ENCODE measurements at places on chromosomes 12 and 14.

- DNase-seq: no peak
Measured at GRCh38 chr12:41327096-41327895, 139.2 kb downstream of the PDZRN4 start.

GRCh38 chr14:100552524-100553125 is 34.6 kb downstream of the BEGAIN start:
- DNase-seq: no peak

DNA sequence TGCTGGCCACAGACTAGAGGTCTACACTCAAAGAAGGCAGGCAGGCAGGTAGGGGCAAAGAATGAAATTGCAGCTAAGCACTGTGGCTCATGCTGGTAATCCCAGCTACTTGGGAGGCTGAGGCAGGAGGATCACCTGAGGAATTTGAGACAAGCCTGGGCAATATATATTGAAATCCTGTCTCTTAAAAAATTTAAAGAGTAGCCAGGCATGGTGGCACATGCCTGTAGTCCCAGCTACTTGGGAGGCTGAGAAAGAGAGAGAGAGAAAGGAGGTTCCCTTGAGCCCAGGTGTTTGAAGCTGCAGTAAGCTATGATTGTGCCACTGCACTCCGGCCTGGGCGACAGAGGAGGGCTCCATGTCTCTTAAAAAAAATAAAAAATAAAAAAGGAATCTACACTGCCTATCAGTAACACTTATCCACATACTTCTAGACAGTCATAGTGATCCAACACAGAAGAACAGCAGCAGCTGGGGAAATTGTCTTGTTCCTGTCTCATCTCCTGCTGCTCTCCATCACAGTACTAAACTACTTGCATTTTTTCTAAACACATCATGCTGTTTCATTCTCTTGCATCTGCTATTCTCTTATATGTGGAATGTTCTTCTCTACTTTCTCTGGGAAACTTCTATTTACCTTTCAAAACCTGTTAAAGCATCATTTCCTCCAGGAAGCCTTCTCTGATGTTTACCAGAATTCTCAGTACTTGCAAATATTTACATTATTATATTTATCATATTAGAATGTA is 57.2 kb downstream of the ATF7 start:
- no peak for DNase-seq

DNA sequence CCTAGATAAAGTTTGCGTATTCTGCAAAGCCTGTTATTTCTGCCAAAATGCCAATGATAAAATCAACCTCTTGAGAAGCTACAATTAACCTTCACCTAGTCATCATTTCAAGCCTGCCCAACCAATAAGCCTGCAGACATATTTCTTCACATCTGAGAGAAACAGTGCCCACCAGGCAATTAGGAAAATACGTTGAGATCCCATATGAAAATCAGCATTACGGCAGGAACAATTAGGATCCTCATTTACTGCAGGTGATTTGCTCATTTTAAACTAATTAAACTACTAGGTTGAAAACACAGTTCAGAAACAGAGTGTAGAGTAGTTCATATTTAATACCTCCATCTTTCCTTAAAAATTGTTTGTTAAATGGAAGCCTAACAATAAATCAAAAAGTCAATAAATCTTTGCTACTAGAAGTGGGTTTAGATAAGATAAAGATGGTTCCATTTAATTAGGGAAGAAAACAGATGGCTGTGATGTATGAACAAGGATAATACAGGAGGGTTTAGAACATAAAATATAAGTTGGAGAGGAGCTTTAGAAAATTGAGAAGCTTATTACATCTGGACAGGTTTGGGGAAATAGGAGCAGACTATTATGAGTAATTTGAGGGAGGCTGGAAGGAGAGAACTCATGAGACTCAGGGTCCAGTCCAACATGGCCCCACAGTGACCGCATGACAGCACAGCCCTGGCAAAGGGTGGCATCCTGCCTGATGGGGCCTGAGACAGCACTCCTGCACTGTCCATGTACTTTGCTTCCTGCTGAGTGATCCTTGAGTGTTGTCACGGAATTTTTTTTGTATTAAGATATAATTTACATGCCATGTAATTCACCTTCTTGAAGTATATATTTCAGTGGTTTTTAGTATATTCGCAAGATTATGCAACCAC is 26.9 kb upstream of the PYGL start:
- no peak for DNase-seq

- no peak for DNase-seq
Measured at GRCh38 chr14:89227496-89227836, 189.6 kb downstream of the FOXN3 start.

DNA sequence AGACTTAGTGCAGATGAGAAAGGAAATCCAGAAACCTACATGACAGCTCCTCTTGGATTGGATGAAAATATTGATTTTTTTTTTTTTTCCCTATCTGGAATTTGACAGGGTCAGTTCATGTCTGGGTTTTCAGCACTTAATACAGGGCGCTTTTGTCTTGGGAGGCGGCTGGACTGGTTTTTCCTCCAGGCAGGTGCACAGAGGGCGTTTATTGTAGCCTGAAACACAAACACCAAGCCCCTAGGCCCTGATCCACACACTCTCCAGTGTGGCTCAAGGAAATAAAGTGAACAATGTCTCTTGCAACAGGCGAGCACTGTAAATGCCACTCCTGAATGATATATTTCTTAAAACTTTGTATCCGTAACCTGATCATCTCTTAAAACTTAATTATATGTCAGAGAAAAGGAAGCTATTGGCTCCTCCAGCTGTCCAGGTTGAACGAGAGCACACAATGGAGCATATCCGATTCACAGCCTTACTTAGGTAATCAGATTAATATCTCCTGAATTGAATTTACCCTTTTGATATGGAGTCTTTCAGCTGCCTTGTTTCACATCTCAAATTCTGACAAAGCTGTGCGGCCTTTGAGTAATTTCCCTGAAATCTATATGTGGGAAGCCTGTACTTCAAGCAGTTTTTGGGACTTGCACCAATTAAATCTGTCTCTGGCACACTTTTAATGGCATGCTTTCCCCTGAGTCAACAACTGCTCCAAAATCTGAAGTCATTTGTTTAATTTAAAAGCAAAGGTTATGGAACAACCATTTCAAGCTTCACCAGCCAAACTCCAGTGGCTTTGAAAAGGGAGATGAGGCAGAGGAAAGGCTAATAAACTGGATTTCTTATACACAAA is 485.7 kb downstream of the ZFP36L1 start:
- DNase-seq: no peak

DNA sequence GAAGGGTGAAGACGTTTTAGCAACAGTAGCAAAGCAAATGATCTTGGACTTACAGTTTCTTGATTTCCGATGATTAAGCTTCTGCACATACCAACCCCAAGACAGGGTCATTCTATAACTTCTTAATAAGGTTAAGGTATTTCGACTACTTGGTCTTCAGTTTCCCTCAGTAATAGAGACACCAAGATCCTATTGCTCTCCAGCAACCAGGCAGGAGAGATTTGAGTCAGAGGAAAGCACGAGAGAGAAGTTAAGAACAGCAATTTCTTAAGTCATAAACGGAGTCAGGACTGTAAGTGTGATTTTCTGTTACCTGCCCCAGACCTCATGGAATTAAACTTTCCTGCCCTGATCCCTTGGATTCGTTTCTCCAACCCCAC is 215.6 kb downstream of the TTC8 start:
- no peak for DNase-seq

- DNase-seq: no peak
Measured at GRCh38 chr12:865614-866013, 83.9 kb downstream of the RAD52 start.

DNA sequence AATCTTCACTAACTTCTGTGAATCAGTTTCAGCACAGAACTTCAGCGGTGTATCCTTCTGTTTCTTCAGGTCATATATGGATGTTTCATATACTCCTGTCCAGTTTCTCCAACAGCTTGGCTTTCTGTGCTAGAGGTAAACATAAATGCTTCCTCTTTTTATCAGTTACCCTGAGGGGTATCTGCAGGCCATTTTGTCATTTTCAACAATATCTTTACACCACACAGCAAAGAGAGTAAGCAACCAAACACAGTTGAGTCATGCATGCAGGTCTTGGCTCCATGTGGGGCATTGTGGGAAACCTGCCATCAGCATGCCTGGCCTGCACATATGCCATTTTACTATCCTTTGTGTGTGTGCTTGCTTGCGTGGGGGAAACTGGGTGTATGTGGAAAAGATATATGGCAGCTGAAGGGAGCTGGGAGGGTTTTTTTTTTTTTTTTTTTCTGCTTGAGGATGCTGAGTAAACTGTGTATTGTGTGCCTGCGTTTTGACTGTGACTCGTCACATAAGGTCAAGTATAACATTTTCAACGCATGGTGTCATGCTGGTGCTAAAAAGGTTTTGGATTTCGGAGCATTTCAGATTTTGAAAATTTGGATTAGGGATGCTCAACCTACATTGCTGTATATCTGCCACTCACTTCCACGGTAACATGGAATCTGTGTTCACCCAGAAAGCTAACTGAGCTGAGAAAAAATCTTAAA is 56.1 kb upstream of the YARS2 start:
- no peak for DNase-seq

- DNase-seq: no peak
Measured at GRCh38 chr12:32159925-32160324, 53.3 kb downstream of the BICD1 start.

DNA sequence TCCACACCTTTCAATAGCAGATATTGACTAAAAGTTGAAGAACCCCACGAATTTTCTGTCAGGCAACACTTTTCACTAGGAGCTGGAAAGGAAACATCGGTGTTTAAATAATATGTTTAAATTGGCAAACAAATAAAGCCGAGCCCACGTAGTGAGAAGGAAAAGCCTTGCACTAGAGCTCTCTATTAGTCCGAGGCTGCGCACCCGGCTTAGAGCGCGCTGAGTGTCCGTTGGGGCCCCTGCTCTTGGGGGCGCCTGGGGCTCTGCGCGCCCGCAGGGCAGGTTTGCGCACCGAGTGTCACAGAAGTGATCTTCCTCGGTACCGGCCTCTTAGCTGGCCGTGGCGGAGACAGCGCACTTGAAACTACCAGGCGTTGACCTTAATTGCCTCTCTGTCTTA is 6.4 kb downstream of the TTC6 start:
- DNase-seq: no peak

GRCh38 chr14:105315211-105315721 is 718 bp downstream of the PACS2 start:
- DNase-seq: peak; percentile 59

GRCh38 chr12:8860165-8860961 is 37.9 kb downstream of the A2ML1 start:
- DNase-seq: peak; percentile 42

DNA sequence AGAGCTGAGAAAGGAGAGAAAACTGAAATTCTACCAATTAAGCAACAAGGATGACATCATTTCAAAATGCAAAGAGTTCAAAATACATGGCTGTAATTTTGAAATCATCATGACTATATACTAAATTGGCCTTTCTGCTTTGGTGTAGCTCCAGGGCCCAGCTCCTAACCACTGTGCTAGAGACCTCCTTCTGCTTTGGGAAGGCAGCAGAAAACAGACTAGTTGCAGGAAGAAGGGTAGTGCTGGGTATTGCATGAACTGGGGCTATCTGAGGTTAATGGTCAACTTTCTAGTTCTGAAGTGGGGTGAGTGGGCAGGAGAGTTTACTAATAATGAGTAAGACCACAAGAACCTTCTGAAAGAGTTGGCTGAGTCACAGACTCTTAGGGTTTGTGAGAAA is 66.2 kb downstream of the PTGER2 start:
- no peak for DNase-seq

- DNase-seq: no peak
Measured at GRCh38 chr12:127383281-127383680, 883.7 kb upstream of the TMEM132C start.

DNA sequence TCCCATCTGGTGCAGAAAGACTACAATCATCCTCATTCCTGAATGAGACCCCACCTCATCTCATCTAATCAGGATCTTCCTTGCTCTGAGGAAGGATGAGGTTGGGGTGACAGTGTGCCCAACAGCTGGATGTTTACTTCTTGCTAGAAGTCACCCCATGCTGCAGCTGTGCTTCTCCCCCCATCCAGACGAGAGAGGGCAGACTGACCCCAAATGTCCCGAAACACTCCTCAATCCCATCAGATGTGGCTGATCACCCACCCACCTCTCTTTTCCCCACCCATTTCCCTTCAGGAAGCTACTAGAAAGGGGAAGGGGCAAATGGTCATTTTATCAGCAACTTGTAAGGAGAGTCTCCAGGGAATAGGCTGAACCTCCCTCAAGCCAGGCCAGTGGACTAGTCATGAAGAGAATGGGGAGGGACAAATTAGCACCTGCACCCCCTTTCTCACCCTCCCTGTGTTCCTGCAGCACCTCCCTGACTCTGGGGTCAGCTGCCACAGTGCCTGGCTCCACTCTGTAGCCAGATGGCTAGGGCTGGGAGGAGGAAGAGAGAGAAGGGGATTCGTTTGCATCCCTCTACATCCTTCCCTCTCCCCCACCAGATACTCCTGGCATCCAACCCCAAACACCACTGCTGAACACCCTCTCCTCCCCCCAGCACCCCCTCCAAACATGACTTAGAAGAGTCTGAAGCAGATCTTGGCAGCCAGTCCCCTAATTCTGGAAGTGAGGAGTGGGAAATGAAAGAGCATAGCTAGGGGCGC is 2.8 kb upstream of the BAZ2A start:
- no peak for DNase-seq

GRCh38 chr12:49905718-49906314 is 2.1 kb upstream of the FAIM2 start:
- no peak for DNase-seq

DNA sequence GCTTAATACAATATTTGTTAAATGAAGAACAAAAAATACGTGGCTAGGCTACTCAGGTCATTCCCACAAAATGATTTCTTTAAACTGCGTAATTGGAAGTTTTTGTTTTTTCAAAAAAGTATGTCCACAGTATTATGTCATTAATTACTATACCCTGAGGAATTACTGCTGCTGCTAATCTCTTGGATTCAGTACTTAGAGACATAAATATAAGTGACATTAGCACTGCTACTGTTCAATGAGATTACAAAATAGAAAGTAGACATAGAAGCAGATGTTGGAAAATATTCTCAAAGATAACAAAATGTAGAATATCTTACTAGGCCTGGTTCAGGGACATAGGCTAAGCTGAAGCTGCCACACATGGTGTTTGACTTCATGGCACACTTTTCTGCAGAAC is 36.3 kb downstream of the HMGA2 start:
- DNase-seq: no peak
